ENCODE measurements at places on chromosomes 3 and 15. TPM values are rescaled to one million over a fixed set of nuclear protein-coding genes. Genes with fewer than 3 reads are reported as not detected.
A peak's percentile ranks its signal among the peaks of the same experiment; 100 is the strongest.

DNA sequence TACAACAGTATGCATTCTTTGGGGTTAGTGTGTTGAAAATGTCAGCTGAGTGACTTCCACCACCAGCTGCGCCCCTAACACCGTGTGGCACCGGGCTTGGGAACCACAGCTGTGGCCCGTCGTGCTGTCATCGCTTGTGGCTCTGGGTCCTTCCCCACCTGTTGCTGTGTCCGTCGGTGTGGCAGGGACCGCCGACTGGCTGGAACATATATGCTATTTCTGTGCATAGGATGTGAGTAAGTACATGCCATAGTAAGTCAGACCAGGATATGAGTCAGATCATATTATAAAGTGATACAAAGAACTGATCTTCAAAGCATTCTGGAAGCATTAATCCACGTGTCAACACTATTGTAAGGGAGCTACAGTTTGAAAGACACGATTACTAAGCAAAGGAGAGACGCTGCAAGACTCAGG is 31.9 kb downstream of the EHD4 start:
- peaks cover 29% of the 10 kb centered on the region for H3K4me1 ChIP-seq
- DNase-seq, result no peak
- H3K27me3 ChIP-seq, result no peaks in the 10 kb centered on the region
- H3K4me3 ChIP-seq, result no peak overlapping the region
- peaks cover 16% of the 10 kb centered on the region for H3K36me3 ChIP-seq

Gene TMEM39A
- total RNA-seq, result 47.1 TPM

DNA sequence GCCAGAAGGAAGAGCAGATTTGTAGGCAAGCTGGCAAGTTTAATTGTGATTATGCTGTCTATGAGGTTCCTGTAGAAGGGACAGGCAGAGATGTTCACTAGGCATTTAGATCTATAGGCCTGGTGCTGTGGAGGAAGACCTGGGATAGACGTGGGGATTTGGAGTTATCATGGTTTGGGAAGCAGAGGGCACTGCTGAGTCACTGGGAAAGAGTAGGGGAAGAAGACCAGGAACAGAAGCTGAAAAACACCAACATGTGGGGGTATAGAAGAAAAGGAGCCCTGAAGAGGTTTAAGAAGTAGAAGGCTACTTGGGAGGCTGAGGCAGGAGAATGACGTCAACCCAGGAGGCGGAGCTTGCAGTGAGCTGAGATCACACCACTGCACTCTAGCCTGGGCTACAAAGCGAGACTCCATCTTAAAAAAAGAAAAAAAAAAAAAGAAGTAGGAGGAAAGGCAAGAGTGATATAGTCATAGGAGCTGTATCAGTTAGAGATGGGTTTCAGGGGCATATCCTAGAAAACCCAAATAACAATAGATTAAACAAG is 19.3 kb downstream of the GRK7 start:
- no peak overlapping the region for H3K4me3 ChIP-seq
- H3K36me3 ChIP-seq, result no peaks in the 10 kb centered on the region
- H3K27ac ChIP-seq, result no peak overlapping the region
- H3K27me3 ChIP-seq, result no peaks in the 10 kb centered on the region

DNA sequence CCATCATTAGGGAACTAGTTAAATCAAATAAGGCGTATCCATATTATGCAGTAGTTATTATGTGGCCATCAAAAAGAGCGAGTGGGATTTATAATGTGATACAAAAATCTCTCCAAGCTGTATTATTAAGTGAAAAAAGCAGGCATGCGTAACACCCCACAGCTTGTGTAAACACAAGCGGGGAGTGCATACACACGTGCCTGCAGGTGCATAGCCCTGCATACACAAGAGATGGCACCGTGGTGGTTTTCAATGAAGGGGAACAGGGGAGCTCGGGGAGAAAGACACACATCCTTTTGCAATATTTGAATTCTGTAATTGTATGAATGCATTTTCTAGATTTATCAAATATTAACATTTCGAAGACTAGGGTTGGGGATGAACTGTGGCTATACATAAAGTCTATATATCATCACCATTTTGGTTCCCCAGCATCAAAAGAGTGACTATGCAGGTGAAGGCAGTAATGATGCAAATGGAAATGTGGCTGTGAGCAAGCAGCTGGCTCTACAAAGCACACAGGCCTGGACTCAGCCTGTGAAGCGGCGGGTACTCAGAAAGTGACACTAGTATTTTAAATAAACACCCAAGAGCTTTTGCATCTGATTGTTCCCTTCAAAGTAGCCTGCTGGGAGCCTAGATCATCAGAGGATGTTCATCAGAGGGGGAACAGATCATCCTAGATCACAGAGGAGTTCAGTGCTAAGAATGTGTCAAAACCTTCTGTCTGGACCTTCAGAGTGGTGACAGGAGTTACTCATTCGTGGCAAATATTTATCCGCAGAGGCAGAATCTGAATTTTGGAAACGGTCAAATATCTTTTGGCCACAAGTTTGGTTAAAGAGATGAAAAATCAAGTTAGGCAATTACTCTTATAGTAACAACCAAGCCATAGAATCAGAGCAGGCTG is 9.4 kb upstream of the KIF7 start:
- peak overlapping the region; percentile 82 for H3K27ac ChIP-seq
- H3K36me3 ChIP-seq, result no peaks in the 10 kb centered on the region
- no peak for DNase-seq
- H3K4me1 ChIP-seq, result no peaks in the 10 kb centered on the region
- no peaks in the 10 kb centered on the region for H3K27me3 ChIP-seq
- peak overlapping the region; percentile 54 for H3K4me3 ChIP-seq

DNA sequence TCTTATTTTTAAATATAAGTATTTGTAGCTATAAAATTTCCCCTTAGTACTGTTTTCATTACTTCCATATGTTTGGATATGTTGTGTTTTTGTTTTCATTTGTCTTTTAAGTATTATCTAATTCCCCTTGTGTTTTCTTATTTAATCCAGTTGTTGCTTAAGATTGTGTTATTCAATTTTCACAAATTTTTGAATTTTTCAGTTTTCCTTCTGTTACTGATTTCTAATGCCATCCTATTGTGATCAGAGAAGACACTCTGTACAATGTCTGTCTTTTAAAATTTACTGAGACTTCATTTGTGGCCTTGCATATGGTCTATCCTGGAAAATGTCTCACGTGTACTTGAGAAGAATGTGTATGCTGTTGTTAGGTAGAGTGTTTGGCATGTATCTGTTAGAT is 795.6 kb upstream of the CFAP20DC start:
- H3K4me3 ChIP-seq, result no peak overlapping the region
- no peak overlapping the region for H3K27ac ChIP-seq
- H3K36me3 ChIP-seq, result no peaks in the 10 kb centered on the region
- no peaks in the 10 kb centered on the region for H3K4me1 ChIP-seq

Data from upper lobe of left lung (tissue), 6 donors.